ENCODE measurements at places on chromosomes 13 and 19. TPM values are rescaled to one million over a fixed set of nuclear protein-coding genes. Genes with fewer than 3 reads are reported as not detected.

The CKM gene
- polyA plus RNA-seq = 0.23 TPM

The KLK6 gene
- not detected for polyA plus RNA-seq

The APOC4 gene
- not detected for polyA plus RNA-seq

The CCDC8 gene
- 63.5 TPM for polyA plus RNA-seq

DNA sequence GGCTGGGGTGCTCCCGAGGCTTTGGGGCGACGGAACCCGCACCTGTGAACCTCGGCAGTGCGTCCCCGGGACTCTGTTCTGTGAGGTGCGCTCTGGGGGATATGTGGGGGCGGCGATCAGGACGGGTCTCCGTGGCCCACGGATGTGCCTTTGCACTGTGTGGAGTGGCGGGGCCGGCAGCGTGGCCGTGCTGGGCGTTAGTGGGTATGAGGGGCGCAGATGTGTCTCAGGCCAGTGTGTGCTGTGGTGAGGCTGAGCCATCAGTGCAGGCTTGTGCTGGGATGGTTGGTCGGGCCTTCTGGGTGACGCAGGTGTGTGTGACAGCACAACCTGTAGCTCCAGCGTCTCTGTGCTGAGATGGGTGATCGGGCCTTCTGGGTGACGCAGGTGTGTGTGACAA, 16.9 kb downstream of the ZNF331 start:
- DNase-seq = no peak

DNA sequence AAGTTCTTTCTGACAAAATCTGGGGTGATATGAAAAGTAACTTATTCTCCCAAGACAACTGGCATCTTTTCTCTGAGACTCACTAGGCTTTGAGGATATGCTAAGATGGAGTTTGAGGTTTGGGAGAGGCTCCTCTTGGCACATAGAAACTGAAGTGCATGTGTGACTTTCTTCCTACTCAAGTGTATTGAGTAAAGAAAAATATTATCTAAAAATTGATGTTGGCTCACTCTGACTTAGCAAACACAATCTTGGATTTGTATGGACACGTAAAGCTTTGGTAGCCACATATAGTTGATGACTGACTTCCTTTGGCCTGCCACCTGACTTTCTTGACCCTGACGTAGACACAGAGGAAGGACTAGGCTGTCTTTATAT, 71.1 kb upstream of the KLF12 start:
- DNase-seq = no peak

- DNase-seq = no peak
Observed at GRCh38 chr13:105220063-105220462, 1315.4 kb downstream of the EFNB2 start.

GRCh38 chr13:32501064-32501463, 37.5 kb downstream of the N4BP2L2 start:
- DNase-seq = no peak

DNA sequence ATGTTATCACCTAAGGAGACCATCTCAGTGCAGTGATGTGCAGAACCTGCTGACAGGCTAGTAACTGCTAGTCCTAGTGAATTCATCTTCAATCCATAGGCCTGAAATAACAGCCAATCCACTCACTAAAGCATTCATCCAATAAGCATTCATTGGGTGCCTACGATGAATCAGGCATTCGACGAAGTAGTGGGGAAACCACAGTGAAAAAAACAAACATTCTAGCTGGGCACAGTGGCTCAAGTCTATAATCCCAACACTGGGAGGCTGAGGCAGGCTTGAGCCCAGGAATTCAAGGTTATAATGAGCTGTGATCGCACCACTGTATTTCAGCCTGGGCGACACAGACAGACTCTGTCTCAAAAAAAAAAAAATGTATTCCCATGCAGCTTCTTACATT, 135.6 kb downstream of the RNF17 start:
- DNase-seq = no peak

DNA sequence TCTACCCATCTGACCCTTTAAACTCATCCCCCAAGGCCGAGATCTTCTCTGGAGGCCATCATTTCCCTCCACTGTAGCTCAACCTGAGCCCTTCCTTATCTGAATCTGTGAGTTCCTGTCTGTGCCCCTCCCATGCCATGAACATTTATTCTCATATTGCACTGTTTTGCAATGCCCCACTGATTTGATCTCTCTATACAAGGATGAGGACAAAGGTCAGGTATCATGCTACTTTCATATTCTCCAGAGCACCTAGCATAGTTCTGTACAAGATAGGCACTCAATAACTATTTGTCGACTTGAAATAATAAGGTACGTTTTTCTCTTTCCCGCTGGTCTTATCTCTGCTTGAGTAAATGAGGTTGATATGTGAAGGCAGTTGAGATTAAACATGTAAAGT, 135.5 kb downstream of the KLF5 start:
- no peak for DNase-seq

The FFAR3 gene
- 0.39 TPM for polyA plus RNA-seq

The INTS6 gene
- polyA plus RNA-seq = 47.6 TPM

DNA sequence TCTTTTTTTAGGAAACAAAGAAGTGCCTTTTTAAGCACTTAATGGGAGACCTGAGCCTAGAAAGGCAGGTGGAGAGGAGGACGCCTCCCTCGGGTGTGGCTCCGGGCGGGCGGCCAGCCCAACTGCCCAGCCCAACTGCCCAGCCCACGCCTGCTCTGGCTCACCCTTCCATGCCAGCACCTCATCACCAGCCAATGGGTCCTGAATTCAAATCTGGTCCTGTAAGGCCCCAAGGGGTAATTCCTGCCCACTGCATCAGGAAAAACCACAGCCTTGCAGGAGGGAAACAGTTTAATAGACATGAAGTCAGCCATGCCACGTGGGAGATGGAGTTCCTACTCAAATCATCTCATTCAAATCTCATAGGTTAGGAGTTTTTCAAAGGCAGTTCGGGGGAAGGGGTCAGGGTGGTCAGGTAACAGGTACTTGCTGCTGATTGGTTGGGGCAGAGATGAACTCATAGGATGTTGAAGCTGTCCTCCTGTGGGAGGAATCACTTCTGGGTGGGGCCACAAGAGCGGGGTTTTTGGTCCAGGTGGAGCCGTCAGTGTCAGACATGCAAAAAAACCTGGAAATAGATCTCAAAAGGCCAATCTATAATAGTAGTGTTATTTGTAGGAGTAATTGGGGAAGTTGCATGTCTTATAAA, 64.9 kb downstream of the HSPH1 start:
- DNase-seq = no peak

The TINCR gene
- polyA plus RNA-seq = 0.43 TPM

DNA sequence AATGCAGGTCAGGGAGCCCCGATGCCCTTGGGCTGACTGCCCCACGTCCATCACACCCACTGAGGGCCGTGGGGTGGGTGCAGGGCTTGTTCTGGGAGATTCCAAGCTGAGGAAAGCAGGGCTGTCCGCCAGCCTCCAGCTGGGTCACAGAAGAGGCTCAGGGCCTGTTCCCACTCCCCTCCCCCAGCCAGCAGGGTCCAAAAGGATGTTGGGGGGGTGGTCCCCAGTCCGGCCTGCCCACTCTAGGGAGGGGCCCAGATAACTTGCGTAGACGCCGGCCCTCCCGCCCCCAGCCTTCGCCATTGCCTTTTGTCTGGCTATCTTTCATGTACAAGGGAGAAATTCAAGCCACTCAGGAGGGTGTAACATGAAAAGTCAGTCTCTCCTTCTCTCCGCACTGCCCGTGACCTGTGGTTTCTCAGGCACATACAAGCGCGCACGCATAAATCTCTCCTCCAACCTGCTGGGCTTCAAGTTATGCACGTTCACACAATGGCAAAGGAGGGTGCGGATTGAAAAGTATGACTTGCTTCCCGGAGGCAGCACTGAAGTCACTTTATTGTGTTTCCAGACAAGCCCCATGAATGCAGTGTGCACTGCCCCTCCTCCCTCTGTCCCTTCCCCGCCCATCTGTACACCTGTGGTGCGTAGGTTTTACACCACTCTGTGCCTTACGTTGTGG, 20.2 kb downstream of the CARM1 start:
- DNase-seq = peak; percentile 45

- DNase-seq = peak; percentile 17
Observed at GRCh38 chr19:11451871-11452619, 16.6 kb downstream of the PRKCSH start.

GRCh38 chr19:18086590-18087138, at the start of gene IL12RB1:
TSS of gene IL12RB1 (minus strand) at chr19:18086934. CDS start at chr19:18086823, 111 bp downstream.
- DNase-seq = no peak

DNA sequence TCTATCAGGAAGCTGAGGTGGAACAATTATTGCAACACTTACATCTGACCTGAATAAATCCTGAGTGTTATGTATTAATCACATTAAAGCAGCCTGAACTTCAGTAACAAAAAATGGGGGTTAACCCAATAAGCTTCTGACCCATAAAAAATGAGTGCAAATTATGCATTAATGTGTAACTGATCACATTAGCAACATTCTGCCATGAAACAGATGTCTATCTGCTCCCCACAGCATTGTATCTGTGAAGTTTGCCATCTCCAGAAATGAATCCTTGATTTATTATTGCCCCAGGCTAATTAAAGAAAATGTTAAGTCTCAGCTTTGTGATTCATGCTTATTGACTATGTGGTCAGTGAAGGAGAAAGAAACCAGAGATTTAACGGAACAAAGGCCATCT, 304.9 kb downstream of the PCDH20 start:
- no peak for DNase-seq

The ZNF606 gene
- polyA plus RNA-seq = 29.0 TPM

The CYP4F8 gene
- polyA plus RNA-seq = 0.04 TPM

GRCh38 chr19:28633319-28634018, 579.5 kb downstream of the UQCRFS1 start:
- DNase-seq = no peak

The FUT1 gene
- polyA plus RNA-seq = 4.9 TPM

The CYP2F1 gene
- polyA plus RNA-seq = 0.42 TPM

DNA sequence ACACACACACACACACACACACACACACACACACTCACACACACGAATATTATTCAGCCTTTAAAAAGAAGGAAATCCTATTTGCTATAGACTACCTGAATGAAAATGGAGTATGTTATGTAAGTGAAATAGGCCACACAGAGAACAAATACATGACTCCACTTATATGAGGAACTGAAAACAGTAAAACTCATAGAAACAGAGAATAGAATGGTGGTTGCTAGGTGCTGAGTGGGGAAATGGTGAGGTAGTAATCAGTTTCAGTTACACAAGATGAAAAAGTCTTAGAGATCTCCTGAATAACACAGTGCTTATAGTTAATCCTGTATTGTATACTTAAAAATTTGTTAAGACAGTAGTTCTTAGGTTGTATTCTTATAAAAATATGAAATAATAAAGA, 8.2 kb downstream of the ZNF677 start:
- no peak for DNase-seq

DNA sequence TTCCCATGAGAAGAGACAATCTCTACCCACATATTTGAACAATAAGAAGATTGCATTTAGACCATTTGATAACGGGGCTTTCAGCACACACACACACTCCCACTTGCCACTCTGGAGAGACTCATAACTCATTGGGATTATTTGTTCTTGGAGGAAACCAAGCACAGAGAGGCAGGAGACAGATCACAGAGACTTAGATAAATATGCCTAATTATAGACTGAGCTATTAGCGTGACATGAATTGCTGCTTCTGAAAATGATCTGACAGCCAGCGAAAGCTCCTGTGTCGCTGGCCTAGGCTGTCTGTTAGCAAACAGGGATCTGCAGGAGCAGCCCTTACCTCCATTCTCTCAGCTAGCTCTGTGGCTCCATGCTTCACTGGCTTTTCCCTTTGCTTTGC, 111.4 kb downstream of the CCNA1 start:
- DNase-seq = no peak

- DNase-seq = no peak
Observed at GRCh38 chr19:15436012-15436825, 13.5 kb downstream of the WIZ start.

- no peak for DNase-seq
Observed at GRCh38 chr13:79119578-79120107, 286.4 kb downstream of the RBM26 start.

The CEACAM16 gene
- not detected for polyA plus RNA-seq

- peak; percentile 32 for DNase-seq
Observed at GRCh38 chr19:45076029-45076850, at the start of gene ZNF296. TSS of gene ZNF296 (minus strand) at chr19:45076478. CDS start at chr19:45076373, 105 bp downstream.

The LILRB5 gene
- polyA plus RNA-seq = 5.0 TPM

The CDC34 gene
- 50.8 TPM for polyA plus RNA-seq

DNA sequence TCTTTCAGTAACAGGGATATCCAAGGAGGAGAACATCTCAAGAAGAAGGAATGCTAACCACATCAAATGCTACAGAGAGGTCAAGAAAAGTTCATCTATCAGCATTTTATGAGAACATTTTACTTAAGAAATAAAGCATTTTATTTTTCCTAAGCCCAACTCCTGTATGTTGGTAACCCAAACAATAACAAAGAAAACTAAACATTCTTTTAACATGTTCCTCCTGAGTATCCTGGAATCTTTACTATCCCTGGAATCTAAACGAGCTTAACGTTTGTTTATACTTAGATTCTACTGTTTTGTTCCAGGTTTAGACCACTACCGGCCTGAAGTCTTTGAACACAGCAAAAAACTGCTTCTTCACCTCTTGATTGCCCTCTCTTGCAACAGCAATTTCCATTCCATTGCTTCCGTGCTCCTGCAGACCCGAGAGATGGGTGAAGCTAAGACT, 89.7 kb downstream of the ZAR1L start:
- no peak for DNase-seq

The SIGLEC12 gene
- polyA plus RNA-seq = 0.28 TPM

The CPB2 gene
- 0.23 TPM for polyA plus RNA-seq

GRCh38 chr13:46896341-46897137, at the start of gene HTR2A:
TSS of gene HTR2A (minus strand) at chr13:46897053. CDS start at chr13:46895906, 1,147 bp downstream.
- DNase-seq = peak; percentile 42

GRCh38 chr13:75636436-75637180, 478 bp downstream of the LMO7 start:
- no peak for DNase-seq

DNA sequence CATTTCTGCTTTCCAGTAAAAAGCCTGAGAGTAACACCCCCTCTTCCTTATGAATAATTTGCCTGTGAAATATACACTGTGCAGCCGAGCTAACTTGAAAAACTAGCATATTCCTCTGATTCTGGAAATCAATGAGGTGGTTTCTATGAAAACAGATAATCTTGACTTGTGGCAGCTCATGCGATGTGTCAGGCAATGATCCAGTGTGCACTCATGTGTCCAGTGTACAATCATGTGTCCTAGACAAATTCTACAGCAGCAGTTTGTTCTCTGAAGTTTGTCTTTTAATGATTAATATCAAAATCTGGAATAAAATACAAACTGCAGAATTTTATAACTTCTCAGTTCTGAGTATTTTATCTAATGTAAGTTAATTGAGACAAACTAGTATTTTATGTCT, 2213.9 kb upstream of the PCDH20 start:
- no peak for DNase-seq

GRCh38 chr19:55581823-55582223, 1.2 kb upstream of the ZNF579 start:
- no peak for DNase-seq

DNA sequence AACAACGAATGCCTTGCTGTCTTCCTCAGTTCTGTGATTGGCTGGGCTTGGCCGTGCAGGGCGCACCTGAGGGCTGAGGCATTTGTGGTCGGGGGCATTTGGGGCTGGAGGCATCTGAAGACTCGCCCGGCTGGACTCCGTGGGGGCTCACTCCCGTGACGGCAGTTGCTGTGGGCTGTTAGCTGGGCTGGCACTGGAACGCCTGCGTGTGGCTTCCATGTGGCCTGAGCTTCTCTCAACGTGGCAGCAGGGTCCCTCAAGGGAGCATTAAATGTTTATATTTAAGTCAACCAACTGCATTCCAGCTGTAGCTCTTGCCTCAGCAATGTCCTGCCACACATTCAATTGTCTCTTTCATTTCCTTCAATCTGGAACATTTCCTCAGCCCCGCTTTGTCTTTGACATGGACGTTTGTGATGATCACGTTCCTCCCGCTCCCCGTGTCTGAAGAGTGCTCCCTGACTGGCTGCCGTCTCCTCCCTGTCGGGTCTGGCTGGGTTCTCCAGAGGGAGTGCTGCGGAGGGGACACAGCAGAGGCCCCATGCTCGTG, 21.0 kb downstream of the CCDC8 start:
- peak; percentile 85 for DNase-seq

All from right lung (tissue), 10 donors.